Mucosa of descending colon (tissue), 3 donors: ENCODE measurements at places on chromosomes 4 and X. TPM values are rescaled to one million over a fixed set of nuclear protein-coding genes. Genes with fewer than 3 reads are reported as not detected.

DNA sequence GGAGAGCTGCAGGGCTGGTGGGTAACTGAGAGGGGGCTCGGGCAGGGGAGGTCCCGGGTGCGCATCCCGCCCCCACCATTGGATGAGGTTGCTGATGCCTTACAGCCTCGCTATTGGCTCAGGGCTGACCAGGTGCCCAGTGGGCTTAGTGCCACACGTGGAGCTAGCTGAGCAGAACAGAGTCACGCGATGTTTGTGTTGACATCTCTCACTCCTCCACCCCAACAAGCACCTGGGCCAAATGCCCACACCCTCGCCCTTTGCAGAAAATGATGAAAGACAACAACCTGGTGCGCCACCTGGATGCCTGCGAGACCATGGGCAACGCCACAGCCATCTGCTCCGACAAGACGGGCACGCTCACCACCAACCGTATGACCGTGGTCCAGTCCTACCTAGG, 31.8 kb downstream of the ATP2B3 start:
- no peak for DNase-seq

- DNase-seq = no peak
These were observed 81.6 kb upstream of the ADRA2C start for GRCh38 chr4:3684546-3684945.

DNA sequence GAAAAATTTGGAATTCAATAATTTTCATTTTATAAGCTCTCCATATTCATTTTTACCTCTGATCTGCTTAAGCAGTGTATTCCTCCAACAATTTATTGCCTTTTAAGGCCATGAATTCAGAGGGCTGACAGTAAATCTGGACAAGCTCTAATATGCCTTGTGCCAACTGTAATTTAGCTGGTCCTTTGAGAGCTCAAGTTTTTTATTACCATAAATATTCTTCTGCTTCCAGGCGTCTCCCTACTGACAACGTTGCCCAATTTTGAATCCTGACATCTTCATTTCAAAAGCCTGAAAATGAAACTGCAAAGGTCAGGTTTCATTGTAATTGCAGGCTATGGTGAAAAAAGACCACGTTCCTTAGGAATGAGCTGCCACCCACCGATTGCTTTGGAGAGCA, 95.8 kb upstream of the GEMIN8 start:
- DNase-seq = no peak

- peak; percentile 26 for DNase-seq
These were observed 2.1 kb downstream of the GPR101 start for GRCh38 chrX:137031517-137032340.

GRCh38 chr4:151236036-151236435, 40.9 kb upstream of the PRSS48 start:
- DNase-seq = no peak

DNA sequence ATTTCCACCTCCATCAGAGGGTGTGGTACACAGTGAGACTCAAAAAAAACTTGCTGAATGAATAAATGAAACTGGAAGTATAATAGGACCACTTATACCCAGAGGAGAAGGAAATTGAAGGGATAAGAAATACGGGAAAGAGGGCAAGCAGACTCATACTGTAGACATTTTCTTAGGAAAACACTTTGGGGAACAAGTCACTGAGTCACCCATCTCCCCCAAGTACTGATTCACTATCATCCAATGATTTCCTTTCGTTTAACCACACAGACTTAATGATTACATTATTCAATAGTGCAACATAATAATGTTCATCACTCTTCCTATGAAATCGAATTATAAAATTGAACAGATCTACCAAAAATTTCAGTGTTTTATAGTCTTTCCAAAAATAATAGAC, 97.1 kb downstream of the LDB2 start:
- no peak for DNase-seq

DNA sequence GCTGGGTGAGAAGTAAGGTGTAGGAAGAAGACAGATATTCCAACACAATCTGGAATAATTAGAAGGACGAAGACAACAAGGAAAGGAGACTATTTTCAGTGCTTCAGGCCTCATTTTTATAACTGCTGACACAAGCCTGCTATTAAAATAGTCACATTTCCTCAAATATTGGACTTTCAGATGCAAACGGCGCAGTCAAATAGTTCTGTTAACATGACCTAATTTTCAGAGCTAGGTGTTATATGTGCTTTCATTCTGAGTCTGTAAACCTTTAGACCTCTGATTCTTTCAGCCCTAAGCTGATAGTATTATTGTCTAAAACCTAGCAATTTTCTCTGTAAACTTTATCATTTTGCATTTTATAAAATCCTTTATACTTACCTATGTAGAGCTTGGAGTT, 261.5 kb downstream of the IL1RAPL1 start:
- DNase-seq = no peak

DNA sequence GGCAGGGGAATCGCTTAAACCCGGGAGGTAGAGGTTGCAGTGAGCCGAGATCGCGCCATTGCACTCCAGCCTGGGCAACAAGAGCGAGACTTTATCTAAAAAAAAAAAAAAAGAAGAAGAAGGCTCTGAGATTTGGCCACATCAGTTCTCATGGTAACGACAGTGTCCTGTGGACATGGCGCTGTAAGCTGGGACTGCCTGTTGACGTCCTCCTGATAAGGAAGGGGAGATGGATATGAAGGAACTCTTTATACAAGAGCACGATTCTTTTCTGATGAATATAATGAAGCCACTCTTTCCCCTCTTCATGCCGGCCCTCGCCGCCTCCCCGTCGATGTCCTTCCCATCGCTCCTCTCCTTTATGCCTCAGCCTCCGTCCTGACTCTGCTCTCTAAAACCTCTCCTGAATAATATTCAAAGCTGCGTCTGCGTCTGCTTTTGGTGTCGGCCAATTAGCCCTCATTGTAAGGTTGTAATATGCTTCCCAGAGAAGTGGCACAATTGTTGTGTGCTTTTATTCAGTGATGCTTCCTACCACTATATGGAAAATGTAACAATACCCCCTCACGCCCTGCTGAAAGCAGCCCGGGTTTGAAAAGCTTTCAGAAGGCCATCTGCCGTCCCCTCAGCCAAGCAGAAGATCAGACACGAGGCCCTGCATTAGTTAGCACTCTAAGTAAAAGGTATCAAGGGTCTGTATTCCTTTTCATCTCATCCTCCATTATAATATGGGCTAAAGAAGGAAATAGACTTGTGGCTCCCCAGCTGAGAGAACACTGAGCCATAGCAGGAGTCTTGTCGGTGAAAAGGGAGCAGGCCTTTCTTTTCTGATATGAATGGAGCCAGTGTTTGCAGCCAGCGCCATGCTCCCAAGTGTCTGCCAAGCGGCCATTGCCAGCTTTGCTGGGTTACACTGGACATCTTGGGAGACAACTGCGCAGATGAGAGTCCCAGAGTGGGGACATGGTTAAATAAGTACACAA, 22.1 kb upstream of the SCOC start:
- no peak for DNase-seq

GRCh38 chr4:24564488-24564887, 19.9 kb downstream of the DHX15 start:
- no peak for DNase-seq

- DNase-seq = no peak
These were observed 163.2 kb downstream of the ANK2 start for GRCh38 chr4:113212613-113213012.

- DNase-seq = no peak
These were observed 188.0 kb downstream of the TSPAN5 start for GRCh38 chr4:98470366-98470765.

- no peak for DNase-seq
These were observed 8.0 kb downstream of the ASB5 start for GRCh38 chr4:176261018-176261417.

DNA sequence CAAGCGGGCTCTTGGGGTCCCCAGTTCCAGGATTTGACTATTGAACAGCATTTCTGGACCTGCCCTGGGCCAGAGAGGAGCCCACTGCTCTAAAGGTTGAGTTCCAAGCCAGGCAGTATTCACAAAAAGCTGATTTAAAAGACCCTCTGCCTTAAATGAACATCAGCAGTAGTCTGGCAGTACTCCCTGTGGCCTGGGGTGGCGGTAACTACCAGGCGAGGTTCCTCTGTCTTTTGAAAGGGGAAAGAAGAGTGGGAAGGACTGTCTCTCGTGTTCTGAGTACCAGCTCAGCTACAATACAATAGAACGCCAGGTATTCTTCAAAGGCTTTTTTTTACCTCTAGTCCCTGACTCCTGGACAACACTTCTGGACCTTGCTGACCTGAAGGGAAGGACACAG, 456.4 kb upstream of the TEX13C start:
- no peak for DNase-seq

DNA sequence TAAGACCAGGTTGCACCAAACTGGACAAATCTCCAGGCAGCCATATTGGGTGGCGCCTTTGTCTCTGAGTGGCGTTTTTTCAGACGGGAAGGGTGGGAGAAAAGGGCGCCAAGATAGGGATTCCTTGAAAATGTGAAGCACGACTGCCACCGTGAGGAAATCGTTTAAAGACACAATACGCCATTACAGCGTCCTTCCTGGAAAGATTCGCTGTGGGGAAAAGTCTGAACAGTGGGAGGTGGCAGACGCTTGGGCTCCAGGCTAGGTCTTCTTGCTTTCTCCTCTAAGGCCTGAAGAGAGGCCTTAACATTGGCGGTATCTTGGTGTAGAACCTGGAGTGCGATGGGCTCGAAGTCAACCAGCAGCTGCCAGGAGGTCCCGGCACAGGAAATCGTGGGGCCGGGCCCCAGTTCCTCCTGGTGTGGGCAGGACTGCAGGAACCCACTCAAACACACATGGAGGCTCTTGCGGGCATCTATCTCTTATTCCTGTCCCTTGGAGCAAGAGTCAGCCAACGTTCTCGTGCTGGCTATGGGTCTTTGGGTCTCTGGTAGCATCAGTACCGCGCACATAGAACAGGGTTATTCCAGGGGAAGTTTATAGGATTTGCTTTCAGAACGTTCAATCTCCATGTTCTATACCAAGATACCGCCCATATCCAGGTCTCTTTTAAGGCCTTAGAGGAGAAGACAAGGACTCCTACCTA, 208.8 kb downstream of the OR13H1 start:
- DNase-seq = no peak

DNA sequence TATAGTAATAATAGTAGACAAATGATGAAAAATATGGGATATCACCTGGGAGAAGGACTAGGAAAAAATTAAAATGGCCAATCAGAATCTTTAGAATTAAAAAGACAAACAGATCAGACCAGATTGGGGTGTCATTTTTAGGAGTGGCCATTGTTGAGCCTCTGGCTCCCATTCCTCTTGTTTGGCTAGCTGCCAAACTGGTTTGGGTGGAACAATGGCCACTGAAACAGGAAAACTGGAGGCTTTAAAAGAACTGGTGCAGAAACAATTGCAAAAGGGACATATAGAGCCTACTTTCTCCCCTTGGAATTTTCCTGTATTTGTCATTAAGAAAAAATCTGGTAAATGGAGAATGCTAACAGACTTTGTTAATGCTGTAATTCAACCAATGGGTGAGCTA, 294.8 kb upstream of the DKK2 start:
- no peak for DNase-seq

DNA sequence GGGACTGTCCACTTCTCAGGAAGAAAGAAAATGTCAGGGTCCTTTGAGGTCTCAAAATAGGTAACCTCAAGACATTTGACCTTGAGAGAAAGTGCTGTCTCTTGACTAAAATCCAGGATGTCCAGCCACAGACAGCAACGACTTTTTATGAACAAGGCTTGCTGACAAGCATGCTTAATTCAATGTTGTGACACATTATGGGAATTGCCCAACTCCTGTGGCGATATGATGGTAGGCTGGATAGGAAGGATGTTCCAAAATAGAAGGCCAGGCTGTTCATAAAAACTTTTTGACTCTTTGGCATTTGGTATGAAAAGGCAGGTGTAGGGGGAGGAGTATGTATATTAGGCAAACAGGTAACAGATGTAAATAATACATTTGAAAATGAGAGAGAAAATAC, 50.8 kb upstream of the EDNRA start:
- no peak for DNase-seq

DNA sequence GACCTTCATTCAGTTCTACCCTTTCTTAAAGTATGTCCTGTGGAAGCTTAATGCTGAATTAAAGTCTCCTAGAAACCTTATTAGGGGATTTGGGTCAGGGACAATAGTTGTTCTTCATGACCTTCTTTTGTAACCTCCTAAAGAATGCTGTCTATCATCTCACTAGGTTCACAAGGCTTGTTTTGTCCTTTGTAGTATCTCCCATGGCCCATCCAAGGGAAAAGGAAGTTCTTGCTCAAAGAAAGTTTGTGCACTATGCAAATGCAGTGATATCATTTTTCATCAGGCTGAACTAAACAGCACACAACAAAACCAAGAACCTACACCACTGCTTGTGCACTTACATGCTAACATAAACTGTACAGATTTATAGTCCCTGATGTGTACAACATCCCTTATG, 46.6 kb upstream of the PGM2 start:
- no peak for DNase-seq

Gene TBC1D9
- total RNA-seq = 11.6 TPM

Gene FGD1
- total RNA-seq = 3.5 TPM

Gene WAS
- 5.3 TPM for total RNA-seq

Gene NXF2
- not detected for total RNA-seq

Gene NCAPG
- 3.0 TPM for total RNA-seq

Gene CXorf65
- 2.7 TPM for total RNA-seq
